NCI-H2081 (cell line): ENCODE measurements at places on chromosomes 7 and 10.
A peak's percentile ranks its signal among the peaks of the same experiment; 100 is the strongest.

- DNase-seq, result no peak
Observed at GRCh38 chr10:103690281-103690680, 165.1 kb downstream of the SH3PXD2A start.

DNA sequence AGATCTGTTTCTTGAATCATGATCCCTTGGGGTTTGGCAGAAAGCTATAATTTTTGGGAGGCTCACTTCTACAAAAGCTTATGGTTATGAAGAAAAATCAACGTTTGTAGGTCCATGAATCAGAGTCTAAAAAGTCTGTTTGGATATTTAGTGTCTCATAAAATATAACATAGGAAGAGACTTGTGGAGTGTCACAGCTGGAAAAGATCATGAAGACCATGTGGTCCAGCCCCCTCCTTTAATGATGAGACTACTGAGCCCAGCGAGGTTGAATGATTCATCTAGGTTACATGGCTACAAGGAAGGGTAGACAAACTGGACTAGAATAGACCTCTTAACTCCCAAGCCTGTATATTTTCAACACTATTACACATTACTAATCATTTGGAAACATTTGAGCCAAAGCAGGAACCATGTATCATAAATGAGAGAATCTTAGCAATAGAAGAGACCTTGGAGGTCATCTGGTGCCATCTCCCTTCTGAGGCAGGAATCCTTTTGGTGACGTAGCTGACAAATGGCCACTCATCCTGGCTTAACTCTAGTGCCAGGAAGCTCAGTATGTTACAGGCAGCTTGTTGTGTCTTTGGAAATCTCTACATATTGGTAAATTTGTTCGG is 152.5 kb downstream of the CREB5 start:
- DNase-seq, result no peak

DNA sequence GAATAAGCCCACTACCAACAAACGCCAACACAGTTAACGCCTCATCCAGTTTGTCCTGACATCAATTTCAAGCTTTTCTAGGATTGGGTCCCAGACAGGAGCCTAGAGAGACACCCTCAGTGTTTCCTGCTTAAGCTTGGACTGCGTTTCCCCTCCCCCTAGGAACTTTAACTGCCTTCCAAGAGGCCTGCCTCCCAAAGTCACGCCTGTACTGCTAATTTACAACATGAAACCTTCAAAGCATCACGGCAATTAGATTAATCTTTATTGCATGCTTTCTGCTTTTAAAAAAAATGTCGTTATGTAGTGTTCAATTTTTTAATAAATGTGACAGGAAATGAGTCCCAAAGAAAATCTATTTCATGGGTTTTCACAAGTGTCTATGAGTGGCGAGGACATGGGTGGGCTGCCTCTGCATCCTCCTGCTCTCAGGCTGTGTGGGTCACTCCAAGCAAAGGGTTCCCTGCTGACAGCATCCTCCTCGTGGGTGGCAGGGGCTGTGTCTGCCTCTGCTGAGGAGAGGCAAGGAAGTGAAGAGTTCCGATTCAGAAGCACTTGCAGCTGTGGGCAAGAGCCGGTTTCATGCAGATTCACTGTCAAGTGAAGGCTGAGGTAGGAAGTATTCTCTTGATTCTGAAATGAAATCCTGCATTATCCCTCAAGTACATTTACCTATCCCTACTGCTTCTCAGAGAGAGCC is 193.0 kb upstream of the KMT2E start:
- no peak for DNase-seq

- DNase-seq, result no peak
Observed at GRCh38 chr7:35389636-35390035, 135.7 kb upstream of the TBX20 start.

- DNase-seq, result no peak
Observed at GRCh38 chr10:93799155-93799708, 41.5 kb downstream of the LGI1 start.

GRCh38 chr7:137798073-137798763 is 48.6 kb downstream of the DGKI start:
- no peak for DNase-seq

DNA sequence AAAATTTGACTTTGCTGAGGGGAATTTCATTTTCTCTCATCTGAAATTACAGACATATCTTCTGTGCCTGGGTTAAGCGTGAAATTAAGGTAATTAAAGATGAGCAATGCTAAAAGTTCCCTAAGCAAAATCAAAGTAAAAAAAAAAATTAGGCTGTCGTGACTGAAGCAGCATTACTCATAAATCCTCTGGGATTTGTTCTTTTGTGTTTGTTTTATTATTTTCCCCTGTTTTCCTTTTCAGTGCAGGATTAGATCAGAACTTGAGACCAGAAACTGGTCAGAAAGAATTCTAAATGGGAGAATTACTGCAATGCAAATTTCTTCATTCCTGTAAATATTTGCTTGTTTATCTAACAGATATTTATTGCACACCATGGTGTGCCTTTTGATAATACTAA is 141.4 kb upstream of the BET1 start:
- no peak for DNase-seq

DNA sequence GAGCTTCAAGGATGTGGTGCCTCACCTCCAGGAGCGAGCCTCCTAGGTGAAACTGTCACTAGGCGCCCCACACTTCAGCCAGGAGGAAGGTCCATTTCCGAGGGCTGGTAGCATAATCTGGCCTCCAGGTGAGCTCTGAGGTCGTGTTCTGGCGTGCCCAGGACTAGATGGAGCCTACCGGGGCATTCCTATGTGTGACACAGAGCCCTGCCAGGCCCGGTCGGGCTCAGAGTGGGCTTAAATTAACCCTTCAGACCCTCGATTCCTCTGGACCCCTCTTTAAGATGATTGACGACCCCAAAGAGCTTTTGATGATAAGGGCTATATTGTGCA is 233.1 kb downstream of the EBF3 start:
- no peak for DNase-seq

DNA sequence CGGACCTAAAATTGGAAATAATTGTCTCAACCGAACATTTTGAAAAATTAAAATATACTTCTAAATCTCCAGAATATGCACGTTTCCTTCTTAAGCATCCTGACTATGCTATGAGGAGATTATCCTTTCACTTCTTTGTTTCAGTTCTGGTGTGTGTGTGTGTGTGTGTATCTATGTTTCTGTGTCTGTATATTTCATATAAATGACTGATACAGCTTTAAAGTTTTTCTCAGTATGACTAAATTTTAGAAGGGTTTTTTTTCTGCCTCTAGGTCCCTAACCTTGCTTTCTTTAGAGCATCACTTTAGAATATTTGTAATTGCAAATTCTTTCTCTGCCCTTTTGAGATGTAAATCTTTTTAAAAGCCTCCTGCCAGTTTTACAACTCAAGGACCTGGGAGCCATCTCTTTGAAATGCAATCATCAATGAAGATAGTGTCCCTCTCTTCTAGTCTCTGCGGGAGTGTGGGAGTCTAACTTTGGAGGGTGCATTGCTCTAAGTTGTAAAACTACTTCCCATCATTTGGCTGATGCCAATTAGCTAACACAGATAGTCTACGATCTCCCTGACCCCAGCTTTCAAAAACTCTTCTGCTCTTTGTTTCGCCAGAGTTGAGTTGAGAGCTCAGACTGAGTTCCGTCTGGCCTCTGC is 782.0 kb upstream of the ZWINT start:
- no peak for DNase-seq

GRCh38 chr10:32971536-32972091 is 13.6 kb upstream of the ITGB1 start:
- peak; percentile 64 for DNase-seq

GRCh38 chr10:95248989-95249388 is 41.8 kb downstream of the PDLIM1 start:
- no peak for DNase-seq

- DNase-seq, result no peak
Observed at GRCh38 chr7:38453168-38453567, 178.0 kb downstream of the AMPH start.

- no peak for DNase-seq
Observed at GRCh38 chr10:99854860-99855259, 72.4 kb downstream of the ABCC2 start.
